Left forelimb (tissue), 1 donor: ENCODE measurements at places on chromosomes 4 and X.

GRCh38 chrX:10938365-10938923 lies 172.7 kb upstream of the HCCS start:
- no peak for DNase-seq

- no peak for DNase-seq
Measured at GRCh38 chr4:147571036-147571770, 46.0 kb upstream of the TMEM184C start.

DNA sequence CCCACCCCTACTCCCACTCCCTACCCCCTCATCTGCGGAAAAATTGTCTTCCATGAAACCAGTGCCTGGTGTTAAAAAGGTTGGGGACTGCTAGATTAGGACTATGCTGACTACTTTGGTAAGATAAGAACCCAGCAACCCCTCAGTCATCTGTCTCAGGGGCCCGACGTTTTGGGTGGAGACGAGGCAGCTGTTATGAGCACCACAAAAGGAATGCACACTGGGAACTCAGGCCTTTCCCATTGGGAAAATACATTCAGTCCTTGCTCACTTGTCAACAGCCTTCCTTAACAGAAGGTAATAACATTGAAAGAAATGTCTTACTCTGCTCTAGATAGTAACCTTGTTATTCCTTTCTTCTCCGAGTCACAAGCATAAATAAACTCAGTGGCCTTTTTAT lies 310.8 kb downstream of the AFF2 start:
- DNase-seq, result no peak

DNA sequence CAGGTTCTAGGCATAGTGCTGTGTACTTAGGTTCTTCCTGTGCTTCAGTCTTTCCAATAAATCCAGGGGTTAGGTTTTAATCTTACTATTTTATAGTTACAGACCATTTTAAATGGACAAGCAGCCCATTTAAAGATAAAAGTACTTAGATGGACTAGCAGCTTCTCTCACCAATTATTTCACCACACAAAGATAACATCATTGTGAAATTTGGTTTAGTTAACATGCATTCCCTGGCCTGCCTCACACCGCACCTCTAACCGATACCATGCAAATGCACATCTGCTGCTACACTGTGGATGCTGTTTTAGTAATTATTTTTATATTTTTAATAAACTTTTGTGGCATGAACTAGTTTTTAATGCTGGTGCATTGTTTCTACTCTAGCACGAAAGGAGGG lies 252.6 kb downstream of the RAPGEF2 start:
- DNase-seq, result no peak

GRCh38 chr4:121053601-121054143 lies 18.7 kb downstream of the NDNF start:
- no peak for DNase-seq

GRCh38 chr4:174764105-174764729 lies 64.8 kb downstream of the GLRA3 start:
- no peak for DNase-seq

GRCh38 chr4:78870056-78870455 lies 69.2 kb downstream of the PAQR3 start:
- DNase-seq, result no peak

DNA sequence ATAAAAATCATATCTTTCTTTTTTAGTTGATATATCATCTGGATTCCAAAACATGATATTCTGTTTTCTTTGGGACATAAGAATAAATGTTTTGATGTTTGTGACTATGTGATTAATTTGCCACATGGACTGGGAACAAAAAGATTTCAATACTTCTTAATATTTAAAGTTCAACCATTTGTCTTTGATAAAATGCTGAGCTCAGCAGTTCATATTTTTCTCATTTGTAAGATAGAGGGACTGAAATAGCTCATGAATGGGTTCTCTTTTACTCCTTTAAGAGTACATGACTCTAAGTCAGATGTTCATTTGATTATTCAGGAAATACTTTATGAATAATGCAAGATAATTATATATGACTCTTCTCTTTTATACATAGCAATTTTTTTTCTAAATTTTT lies 205.9 kb upstream of the FAM47A start:
- DNase-seq, result no peak

DNA sequence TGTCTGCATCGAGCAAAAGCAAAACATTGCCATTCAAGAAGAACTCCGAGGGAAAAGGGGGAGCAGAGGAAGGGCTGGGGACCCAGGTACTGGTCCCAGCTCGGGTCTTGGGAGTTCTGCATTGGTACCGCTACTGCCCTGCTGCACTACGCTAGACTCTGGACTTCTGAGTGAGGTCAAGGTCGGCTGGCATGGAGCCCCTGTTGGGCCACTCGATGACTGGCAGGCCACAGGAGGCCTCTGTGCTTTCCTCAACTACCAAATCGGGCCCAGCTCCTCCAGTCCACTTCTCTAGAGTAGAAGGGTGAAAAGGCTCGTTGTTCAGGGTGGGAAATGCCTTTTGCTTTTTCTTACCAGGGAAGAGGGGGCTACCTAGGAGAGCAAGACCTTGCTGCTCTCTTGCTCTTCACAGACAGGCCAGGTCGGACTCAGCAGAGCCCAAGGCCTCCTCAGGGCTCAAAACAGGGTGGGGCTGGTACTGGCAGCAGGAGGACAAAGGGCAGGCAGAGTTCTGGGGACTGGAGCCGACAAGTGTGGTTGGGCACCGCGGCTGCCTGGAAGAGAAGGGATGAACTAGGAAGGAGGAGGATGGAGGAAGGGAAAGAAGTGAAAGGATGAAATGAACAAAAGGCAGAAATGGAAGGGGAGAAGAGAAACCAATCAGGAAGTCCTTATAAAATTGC lies 8.9 kb upstream of the IRAK1 start:
- no peak for DNase-seq

DNA sequence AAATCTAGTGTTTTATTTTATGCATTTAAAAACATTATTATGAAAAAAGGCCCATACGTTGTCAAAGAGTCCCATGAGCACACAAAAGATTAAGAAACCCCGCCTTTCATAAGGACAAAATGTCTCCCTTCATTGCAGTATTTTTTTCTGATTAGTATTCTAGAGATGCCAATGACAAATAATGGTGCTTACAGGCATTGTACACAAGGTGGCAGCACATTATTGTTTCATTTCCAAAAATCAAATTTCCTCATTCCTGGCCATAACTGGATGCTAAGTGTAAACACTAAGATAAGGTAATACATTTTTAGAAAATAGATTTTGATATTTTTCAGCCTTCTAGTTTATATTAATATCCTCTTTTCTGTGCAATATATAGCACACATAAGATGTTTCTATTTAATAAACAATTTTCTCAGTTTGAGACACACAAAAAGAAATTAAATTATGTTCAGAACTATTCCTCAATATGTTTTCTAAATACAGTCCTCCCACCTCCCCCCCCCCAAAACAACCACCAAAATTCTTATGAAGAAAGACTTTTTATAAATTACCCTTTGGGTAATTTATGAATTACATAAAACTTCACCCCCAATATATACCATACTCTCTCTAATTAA lies 47.7 kb downstream of the TIGD2 start:
- DNase-seq, result no peak

- DNase-seq, result no peak
Measured at GRCh38 chrX:79107891-79108718, 36.4 kb upstream of the GPR174 start.

- no peak for DNase-seq
Measured at GRCh38 chr4:66691101-66691500, 854.2 kb downstream of the CENPC start.

DNA sequence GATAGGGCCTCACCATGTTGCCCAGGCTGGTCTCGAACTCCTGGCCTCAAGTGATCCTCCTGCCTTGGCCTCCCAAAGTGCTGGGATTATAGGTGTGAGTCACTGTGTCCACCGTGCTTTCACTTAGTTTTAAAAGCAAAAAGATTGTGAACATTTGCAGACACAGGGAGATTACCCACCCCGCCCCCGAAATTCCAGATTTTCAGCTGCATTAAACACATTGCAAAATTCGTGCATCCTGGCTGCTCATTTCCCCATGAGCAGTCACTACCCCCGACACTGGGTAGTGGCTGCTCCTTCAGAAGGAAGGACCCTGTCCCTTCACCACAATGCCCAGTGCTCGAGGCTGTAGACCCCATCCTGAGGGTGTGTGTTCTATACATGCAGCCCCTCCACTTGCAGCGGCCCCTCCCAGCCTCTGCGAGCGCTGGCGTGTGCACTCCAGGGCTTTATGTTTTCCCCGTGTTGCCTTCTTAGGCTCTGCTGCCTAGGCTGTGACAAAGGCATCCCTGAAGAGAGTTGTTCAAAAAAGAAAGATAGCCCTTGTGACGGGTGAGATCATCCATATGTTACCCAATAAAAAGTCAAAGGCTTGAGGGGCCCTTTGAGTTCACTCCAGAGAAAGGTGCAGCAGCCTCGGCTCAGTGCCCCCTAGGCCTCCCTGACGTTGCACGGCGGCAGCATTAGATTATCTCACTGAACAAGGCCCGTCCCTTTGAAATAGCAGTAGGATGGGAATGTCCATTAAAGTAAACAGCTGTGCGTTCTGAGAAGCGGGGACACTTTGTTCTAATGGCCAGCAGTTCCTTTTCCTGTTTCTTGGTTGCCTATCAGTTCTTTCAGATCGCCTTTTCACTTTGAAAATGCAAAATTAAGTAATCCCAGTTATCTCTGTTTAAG lies 71.6 kb downstream of the SHROOM2 start:
- DNase-seq, result no peak

GRCh38 chr4:114599231-114599902 lies 760 bp downstream of the UGT8 start:
- DNase-seq, result no peak

DNA sequence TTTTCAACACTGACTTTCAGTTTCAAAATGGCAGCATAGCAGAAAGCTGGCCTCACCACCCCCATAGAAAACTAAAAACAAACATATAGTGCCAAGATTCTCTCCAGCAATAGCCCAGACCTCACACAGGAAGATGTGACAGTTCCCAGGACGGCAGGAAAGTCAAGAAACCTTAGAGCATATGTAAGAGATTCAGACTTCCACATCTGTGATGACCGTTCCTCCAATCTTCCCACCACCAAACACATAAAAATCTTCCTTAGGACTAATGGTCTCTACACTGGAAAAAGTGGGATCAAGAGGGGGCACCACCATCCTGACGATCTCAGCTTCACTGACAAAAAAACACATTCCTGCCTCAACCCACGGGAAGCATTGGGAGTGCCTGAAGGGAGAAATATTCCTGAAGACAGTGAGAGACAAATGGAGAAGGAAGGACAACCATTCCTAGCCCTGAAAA lies 134.1 kb upstream of the CPXCR1 start:
- DNase-seq, result no peak

GRCh38 chr4:137602436-137602835 lies 70.1 kb upstream of the PCDH18 start:
- no peak for DNase-seq

GRCh38 chr4:157096439-157096838 lies 20.5 kb downstream of the GLRB start:
- DNase-seq, result no peak
